RPMI7951 (cell line): ENCODE measurements at places on chromosomes 1 and 21. TPM values are rescaled to one million over a fixed set of nuclear protein-coding genes. Genes with fewer than 3 reads are reported as not detected.

Gene ARHGEF11
- 11.4 and 12.5 TPM in 2 replicates for total RNA-seq

Gene KLHDC8A
- total RNA-seq: not detected in 2 replicates

Gene TRIM17
- total RNA-seq: not detected in 2 replicates

Gene CR1
- not detected in 2 replicates for total RNA-seq

Gene CR1L
- total RNA-seq: 0.24 TPM in 1 of 2 replicates, not detected in the other

Gene OR10Z1
- total RNA-seq: not detected in 2 replicates

Gene CRB1
- total RNA-seq: not detected in 2 replicates

Gene VAV3
- total RNA-seq: 0.84 and 1.7 TPM in 2 replicates

Gene DCST1
- total RNA-seq: not detected in 2 replicates

Gene KIAA1614
- total RNA-seq: 1.6 and 1.7 TPM in 2 replicates

Gene NBPF10
- total RNA-seq: 0.49 and 0.84 TPM in 2 replicates

Gene CD1C
- total RNA-seq: not detected in 2 replicates

Gene MYCL
- total RNA-seq: 0.10 and 0.12 TPM in 2 replicates

Gene DR1
- total RNA-seq: 63.0 and 69.7 TPM in 2 replicates

Gene CRYAA
- total RNA-seq: not detected in 2 replicates

Gene PRDX6
- total RNA-seq: 317 and 355 TPM in 2 replicates

Gene C1QA
- not detected in 2 replicates for total RNA-seq

Gene PCAT6
- 0.72 TPM in 1 of 2 replicates, not detected in the other for total RNA-seq

Gene FCRLB
- total RNA-seq: 2.2 and 2.4 TPM in 2 replicates

Gene SUMO3
- 88.6 and 100.0 TPM in 2 replicates for total RNA-seq

Gene RNF115
- 9.6 and 10.2 TPM in 2 replicates for total RNA-seq

Gene ANKRD45
- total RNA-seq: not detected in 2 replicates

Gene ADCY10
- under 0.01 and 0.20 TPM in 2 replicates for total RNA-seq

Gene ANGPTL7
- total RNA-seq: not detected in 2 replicates

Gene FNBP1L
- 7.7 and 8.9 TPM in 2 replicates for total RNA-seq

Gene CTTNBP2NL
- total RNA-seq: 9.9 and 11.9 TPM in 2 replicates

Gene CDCA8
- total RNA-seq: 42.8 and 48.3 TPM in 2 replicates

Gene TMEM269
- total RNA-seq: not detected in 2 replicates
